ENCODE measurements at places on chromosomes 2 and 18.

DNA sequence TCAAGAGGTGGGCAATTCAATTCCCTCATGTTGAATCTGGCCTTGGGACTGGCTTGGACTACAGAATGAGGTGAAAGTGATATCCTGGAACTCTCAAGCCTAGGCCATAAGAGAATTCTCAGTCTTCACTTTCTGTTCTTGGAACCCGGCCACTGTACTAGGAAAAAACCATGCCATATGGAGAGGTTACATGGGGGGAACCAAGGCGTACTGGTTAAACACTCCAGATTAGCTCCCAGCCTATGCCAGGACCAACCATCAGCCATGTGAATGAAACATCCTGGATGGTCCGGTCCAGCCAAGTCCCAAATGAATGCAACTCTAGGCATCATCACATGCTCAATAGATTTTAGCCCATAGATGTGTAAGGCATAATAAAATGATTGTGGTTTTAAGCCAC is 56.4 kb downstream of the ZNF385B start:
- no peak for DNase-seq

DNA sequence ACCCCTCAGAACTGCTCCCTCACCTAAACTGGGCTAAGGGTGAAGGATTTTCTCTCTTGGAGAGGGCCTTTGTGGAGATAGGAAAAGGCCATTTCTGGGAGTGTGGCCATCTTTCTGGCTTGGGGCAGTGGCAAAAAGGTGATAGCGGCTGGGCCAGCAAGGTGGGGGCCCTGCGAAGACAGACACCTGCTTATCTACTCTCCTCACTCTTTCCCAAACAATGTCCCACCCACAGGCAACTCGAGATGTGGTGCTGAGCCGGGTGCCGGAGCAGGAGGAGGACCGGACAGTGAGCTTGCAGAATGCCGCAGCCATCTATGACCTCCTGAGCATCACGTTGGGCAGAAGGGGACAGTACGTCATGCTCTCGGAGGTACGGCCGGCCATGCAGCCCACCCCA is 90.1 kb upstream of the MCFD2 start:
- DNase-seq, result no peak

DNA sequence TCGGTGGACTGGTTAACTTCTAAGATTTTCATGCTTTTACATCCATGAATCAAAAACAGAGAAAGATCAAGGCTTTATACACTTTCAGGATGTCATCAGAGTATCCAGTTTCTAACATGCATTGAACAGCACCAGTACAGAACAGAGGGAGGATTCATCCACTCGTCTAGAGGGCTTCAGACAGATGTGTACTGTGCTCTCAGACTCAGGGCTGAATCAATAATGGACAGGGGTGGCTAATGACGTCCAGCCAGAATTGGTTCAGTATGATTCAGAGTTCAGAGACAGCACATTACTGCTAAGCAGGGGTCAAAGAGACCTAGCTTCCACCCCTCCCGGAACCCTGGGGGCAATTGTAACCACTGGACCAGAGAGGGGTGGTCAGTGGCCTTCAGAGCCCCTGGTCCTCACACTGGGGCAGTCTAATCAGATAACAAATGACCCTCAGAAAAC is 37.3 kb downstream of the RNU4ATAC start:
- no peak for DNase-seq

DNA sequence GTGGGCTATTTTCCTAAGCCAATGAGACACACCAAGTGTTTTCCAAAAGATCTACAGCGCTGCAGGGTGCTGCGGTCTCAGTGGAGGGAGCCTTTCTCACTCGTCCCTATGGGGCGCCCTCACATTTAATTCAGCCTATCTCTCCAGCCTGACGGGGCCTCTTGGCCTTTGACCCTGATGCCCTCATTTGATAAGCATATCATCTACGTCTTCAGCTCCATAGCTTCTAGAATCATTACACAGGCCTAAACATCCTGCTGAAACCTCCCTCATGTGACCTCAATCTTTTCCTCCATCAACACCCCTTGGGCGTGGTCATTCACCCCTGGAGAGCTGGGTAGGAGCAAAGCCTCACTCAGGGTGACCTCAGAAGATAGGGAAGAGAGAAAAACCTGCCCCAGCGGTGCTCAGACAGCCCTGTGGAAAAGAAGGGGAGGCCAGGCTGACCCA is 57.4 kb downstream of the CYP26B1 start:
- no peak for DNase-seq

DNA sequence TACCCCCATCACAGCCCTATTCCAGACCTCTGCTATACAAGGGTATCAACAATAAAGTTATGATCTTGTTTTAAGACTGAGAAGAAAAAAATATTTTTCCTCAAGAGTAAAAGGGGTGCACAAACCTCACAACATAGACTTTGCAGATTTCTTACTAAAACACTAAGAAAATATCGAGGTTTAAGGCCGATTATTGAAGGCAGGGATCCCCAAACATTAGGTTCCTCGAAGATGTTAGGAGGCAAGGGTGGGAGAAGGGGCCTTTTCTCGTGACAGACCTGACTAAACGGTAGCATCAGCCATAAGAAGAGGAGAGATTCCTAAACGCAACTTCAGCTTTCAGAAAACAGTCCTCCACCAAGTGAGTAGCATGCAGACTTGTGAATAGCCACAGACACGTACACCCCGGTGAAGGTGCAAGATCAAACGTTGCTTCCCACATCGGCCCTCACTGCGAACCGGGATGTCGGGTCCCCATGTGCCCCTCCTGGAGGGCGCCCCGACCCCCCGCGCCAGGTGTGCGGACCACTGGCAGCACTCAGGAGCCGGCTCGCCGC is 678 bp downstream of the PIAS2 start:
- peak; percentile 4 for DNase-seq
